Activated CD4-positive, alpha-beta T cell treated with anti-CD3 and anti-CD28 coated beads, Interleukin-2, amount 50 U/mL, for 1 hour (primary cell): ENCODE measurements at places on chromosomes 1 and 21.

- DNase-seq, result no peak
These were observed 11.0 kb upstream of the CELSR2 start for GRCh38 chr1:109238382-109238781.

GRCh38 chr1:91912266-91912665, 26.3 kb upstream of the TGFBR3 start:
- DNase-seq, result no peak

- DNase-seq, result no peak
These were observed 63.1 kb downstream of the LAMC2 start for GRCh38 chr1:183248989-183249691.

DNA sequence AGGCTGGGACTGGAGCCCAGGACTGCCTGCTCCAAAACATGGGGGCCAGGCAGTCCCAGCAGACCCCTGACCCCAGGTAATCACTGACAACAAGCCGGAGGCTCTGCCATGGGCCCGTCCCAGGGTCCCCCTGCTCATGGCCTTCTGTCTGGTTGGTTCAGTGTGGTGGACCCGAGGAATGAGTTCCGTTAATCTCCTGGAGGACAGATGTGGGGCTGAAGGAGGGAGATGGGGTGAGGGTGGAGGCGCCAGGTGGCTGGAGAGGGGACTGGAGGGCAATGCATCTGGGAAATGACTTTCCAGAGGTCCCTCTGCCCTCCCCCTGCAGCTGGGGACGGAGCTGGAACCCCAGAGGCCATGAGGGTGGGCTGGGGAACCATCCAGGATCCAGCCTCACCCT, 103.2 kb downstream of the EBNA1BP2 start:
- no peak for DNase-seq

DNA sequence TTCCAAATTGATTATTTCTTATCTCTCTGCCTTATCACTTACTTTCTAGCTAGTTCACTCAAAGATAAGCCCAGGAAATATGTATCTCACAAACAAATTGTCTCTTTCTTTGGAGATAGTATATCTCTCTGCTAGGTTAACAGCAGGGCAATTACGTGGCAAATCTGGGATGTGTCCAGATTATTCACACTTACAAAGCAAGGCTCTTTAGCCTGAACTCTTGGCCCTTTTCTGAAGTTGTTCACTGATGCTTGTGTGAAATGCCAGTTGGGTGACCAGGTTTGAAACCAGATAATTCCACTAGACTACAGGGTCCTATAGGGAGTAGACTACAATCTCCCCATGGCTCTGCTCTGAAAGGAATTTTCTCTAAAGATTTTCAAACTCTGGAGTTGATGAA, 30.8 kb upstream of the FAM78B start:
- no peak for DNase-seq

- DNase-seq, result no peak
These were observed 5.3 kb downstream of the DENND2D start for GRCh38 chr1:111195002-111195684.

GRCh38 chr1:236748268-236748870, 46.7 kb upstream of the MTR start:
- no peak for DNase-seq

- no peak for DNase-seq
These were observed 203.7 kb upstream of the VAMP3 start for GRCh38 chr1:7567376-7567775.

- DNase-seq, result no peak
These were observed 18.9 kb downstream of the WNT4 start for GRCh38 chr1:22123901-22124404.

DNA sequence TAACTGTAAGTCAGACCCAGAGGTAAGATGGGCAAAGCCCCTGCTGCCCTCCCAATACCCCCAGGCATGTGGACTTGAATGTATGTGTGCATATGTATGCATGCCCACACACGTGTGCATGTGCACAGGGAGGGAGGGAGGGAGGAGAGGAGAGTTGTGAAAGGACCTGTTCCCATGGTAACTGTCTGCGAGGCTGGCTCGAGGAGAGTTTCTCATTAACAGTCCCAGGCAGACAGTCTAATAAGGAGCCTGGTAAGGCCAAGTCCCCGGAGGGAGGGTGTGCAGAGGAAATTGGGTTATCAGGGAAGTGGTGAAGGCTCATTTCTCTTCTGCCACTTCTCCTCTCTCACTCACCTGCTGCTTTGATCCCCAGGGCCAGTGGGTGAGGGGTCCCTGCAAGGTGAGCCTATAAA, 74.9 kb downstream of the NFASC start:
- no peak for DNase-seq

- DNase-seq, result no peak
These were observed 40.3 kb downstream of the MORN1 start for GRCh38 chr1:2350911-2351655.

DNA sequence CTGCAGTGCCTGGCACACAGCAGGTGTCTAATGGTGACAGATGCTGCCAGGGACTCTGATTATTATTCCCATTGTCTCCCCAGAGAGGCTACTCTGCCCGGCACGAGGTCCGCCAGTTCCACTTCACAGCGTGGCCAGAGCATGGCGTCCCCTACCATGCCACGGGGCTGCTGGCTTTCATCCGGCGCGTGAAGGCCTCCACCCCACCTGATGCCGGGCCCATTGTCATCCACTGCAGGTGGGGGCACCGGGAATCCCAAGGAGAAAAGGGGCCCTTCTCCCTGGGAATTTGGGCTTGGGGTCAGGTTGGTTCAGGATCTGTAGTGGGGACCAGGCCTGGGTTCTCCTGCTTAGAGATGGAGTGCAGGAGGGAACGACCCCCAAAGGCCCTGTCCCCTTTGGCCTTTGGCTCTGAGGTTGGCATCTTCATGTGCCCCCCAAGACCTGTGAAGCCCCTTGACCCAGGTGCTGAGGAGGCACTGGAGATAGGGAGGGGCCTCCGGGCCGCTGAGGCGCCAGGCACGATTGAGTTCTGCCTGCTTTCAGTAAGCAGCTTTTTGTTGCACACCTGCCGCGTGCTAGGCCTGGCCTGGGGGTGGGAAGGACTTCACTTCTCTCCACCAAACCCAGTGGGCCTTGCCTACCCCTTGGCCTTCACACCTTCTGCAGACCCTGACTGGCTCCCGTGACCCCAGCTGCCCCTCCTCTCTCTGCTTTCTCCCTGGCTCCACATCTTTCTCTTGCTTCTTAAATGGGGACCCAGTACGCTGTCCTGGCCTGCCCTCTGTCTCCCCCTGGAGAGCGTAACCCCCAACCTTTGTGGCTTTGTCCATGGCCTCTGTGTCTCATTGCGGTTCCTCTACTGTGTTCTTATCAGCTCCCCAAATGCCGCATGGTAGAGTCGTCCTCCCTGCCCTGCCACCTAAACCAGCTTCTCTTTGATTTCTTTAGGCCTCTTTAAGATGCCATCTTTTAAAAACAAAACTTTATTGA, 76.4 kb downstream of the PTPRU start:
- DNase-seq, result no peak

GRCh38 chr1:1307261-1307922, 338 bp downstream of the ACAP3 start:
- no peak for DNase-seq

- no peak for DNase-seq
These were observed 13.8 kb upstream of the MYOC start for GRCh38 chr1:171666114-171666769.

- DNase-seq, result no peak
These were observed 44.4 kb upstream of the PCBP3 start for GRCh38 chr21:45599146-45599581.

DNA sequence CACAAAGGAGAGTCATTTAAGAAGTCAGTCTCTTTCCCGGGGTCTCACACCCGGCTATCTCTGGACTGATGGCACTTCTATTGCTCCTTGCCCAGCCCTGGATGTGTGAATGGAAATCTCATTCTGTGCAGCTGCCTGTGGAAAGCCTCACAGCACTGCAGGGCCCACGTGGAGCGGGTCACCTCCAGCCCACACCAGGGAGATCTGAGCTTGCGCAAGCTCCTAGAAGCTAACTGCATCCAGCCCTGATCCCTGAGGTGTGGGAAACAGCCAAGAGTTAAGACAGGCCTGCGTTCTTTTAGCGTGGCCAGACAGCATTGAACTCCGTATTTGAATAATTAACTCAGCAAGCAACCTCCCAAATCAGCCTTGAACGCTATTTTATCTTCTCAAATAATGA, 150.5 kb downstream of the LRIG2 start:
- no peak for DNase-seq

- DNase-seq, result no peak
These were observed 12.8 kb downstream of the S100PBP start for GRCh38 chr1:32830092-32830852.

GRCh38 chr1:44346184-44346583, 8.9 kb downstream of the ERI3 start:
- no peak for DNase-seq

- DNase-seq, result no peak
These were observed 68.4 kb upstream of the SSBP3 start for GRCh38 chr1:54474310-54475251.

- no peak for DNase-seq
These were observed 208.2 kb upstream of the TMEM51 start for GRCh38 chr1:14945132-14946010.

DNA sequence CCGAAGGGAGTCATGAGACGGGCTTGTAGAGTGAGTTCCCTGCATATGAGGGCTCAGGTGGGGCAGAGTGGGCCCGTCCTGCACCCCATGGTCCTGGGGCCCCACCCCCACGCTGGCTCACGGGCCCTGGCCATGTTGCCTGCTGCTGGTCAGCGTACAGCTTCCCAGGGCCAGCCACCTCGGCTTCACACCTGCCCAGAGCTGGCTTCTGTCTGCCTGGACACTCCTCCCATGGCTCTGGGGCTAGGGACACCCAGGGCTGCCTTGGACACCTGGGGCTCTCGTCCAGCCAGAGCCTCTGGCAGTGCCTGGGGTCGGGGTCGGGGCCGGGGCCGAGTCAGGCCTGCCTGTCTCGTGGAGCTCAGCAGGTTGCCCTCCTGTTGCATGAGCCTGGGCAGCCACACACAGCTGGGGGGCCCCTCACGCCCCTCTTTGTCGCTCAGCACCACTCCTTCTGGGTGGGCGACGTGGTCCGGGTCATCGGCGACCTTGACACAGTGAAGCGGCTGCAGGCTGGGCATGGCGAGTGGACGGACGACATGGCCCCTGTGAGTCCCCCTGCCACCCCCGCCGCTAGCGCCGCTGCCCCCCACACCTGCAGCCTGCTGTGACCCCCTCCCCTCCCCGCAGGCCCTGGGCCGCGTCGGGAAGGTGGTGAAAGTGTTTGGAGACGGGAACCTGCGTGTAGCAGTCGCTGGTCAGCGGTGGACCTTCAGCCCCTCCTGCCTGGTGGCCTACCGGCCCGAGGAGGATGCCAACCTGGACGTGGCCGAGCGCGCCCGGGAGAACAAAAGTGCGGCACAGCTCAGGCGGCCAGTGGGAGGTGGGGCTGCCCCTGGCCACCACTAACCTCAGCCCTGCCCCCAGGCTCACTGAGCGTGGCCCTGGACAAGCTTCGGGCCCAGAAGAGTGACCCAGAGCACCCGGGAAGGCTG, 5.5 kb upstream of the MMP23B start:
- DNase-seq, result no peak

DNA sequence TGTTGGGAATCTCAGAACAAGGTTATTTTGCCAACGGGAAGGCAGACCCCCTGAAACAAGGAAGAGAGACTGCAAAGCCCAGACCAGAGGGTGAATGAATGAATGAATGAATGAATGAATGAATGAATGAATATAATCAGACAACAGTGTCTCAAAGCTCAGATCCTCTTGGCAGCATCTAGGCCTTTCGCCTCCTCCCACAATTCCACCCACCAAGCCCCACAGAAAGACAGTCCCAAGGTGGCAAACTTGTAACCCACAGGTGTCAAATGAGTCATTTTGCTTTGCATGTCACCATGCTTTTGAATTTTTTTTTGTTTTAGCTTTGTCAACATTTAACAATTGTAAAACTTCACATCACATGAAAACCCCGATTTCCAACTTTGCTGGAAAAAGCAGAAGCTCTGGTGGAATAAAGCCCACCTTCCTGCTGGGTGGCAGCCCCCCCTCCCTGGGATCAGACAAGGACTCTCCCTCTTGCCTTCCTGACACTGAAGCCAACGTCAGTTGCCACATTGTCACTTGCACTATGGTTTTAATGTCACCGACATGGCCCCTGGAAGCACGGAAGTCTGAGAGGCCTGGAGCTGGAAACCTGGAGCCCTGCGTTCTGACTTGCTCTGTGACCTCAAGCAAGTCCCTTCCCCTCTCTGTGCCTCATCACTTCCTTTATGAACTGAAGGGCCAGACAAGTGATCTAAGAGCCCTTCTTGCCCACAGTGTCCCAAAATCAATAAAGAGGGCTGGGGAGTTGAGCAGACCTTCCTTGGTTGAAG, 134.6 kb upstream of the RUNX3 start:
- DNase-seq, result no peak

DNA sequence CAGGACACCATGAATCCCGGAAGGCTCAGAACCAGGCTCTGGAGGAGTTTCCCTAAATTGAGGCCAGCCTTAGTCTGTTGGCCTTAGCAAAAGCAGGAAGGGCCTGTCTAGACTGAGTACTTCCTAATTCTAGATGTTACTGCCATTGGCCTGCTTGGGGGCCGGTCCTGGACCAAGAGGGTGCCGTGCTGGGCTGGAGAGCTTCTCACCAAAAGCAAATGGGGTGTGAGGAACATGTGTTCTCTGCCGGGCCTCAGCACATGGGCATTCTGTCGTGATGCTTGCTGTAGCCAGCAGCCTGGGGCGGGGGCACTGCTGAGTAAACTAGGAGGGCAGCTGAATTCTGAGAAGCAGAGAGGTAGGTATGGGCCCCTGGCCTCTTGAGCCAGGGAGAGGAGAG, 35.7 kb upstream of the MAN1C1 start:
- DNase-seq, result no peak

DNA sequence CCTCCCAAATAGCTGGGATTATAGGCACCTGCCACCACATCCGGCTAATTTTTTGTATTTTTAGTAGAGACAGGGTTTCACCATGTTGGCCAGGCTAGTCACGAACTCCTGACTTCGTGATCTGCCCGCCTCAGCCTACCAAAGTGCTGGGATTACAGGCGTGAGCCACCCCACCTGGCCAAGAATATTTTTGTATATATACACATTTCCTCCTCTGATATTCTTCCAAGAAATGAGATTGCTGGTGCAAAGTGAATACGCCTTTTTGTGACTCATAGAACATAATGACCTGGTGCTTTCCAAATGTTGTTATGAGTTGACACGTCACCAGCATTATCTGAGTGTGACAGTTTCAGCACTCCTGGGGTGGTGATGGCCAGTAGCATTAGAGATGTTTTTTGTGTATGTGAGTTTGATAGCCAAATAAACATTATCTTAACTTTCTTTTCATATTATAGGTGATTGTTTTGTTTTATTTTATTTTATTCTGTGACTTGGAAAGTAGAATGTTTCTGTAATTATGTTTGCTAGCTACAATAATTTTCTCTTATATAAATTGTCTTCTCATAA, 54.9 kb downstream of the KCNK1 start:
- no peak for DNase-seq

- no peak for DNase-seq
These were observed 146.4 kb downstream of the LRIG2 start for GRCh38 chr1:113219377-113219776.

- DNase-seq, result no peak
These were observed 6.1 kb downstream of the OSBPL9 start for GRCh38 chr1:51623025-51623424.

- no peak for DNase-seq
These were observed 1074.5 kb downstream of the PLA2G4A start for GRCh38 chr1:187903223-187903622.
